ENCODE measurements at places on chromosomes 11 and 22.

DNA sequence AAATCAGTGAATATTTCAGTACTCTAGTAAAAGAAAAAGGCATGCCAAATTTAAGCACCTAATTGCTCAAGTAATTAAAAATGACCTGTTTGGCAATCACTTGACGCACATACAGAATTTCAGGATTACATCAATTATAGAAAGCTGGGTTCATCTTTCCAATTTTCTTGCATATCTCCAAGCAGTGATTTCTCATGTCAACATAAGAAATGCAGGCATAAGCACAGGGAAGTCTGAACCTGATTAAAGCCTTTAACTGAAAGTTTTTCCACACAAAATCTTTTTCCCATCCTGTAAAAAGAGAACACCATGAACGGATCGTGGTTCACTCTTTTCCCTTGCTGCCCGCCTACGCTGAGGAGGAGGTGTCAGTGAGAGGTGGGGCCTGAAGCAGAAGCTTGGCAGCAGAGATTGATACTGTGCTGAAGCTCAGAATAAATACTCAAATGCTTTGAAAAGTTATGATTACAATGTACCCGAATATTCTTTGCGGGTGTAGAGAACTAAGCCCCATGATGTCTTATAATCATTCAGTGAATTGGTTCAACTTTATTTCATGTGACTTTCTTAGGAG, 704.1 kb upstream of the CCDC90B start:
- no peak for DNase-seq

DNA sequence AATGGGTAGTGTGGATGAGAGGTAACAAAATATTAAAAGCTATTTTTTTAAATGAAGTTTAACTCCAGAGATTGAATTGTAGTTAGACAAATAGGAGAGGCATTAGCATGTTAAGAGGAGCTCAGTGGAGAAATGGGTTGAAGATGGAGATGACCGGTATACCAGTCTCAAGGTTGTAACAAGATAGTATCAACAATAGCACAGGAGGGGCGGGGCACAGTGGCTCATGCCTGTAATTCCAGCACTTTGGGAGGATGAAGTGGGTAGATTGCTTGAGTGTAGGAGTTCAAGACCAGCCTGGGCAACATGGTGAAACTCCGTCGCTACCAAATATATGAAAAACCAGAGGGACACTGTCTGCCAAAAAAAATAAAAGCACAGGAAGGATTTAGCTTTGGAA, 6.0 kb upstream of the ANKRD42 start:
- no peak for DNase-seq

DNA sequence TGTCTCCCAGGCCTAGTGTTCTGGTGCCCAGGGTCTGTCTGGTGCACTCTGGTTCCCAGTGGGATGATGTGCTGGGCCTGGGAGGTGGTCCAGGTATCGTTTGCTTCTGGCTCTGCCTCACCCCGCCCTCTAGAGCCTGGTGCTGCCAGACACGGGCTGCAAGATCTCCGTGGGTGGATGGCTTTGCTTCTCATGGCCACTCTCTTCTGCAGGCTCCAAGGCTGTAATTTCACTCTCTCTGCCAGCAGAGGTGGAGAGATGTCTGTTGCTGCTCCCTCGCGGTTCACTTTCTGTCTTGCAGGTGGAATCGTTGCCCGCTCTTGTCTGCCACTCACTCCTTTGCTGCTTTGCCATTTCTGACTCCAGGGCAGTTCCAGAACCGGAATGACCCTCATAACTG, 13.4 kb downstream of the NADSYN1 start:
- DNase-seq, result no peak

DNA sequence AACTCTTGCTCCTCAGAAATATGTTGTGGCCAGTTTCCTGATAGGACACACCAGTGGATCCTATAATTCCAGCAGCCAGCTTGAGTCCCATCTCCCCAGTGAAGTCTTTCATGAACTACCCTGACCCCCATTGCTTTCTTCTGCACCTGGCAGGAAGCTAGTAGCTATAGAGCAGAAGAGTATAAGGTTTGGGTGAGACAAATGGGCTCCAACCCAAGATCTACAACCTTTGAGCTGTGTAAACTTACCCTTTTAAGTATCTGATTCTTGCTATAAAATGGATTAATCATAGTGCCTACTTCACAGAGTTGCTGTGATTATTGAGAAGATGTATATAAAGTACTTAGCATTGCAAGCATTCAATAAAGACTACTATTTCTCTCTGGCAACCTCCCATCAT, 396.9 kb upstream of the CADM1 start:
- DNase-seq, result no peak

DNA sequence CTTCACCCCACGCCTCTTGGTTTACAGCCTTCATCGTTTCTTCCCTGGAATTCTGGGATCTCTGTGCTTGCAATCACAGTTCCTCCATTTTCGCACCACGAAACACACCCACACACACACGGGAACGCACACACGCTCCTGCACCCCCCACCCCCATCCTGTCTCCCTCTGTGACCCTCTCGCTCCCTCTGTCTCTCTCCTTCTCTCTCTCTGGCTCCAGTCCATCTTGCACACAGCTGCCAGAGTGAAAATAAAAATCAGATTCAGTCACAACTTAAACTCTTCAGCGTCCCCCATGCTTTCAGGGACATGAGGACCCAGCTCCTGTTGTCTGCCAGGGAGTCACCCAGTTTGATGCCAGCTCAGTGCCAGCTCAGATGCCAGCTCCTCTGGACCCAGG, 3.0 kb downstream of the GAL start:
- no peak for DNase-seq

DNA sequence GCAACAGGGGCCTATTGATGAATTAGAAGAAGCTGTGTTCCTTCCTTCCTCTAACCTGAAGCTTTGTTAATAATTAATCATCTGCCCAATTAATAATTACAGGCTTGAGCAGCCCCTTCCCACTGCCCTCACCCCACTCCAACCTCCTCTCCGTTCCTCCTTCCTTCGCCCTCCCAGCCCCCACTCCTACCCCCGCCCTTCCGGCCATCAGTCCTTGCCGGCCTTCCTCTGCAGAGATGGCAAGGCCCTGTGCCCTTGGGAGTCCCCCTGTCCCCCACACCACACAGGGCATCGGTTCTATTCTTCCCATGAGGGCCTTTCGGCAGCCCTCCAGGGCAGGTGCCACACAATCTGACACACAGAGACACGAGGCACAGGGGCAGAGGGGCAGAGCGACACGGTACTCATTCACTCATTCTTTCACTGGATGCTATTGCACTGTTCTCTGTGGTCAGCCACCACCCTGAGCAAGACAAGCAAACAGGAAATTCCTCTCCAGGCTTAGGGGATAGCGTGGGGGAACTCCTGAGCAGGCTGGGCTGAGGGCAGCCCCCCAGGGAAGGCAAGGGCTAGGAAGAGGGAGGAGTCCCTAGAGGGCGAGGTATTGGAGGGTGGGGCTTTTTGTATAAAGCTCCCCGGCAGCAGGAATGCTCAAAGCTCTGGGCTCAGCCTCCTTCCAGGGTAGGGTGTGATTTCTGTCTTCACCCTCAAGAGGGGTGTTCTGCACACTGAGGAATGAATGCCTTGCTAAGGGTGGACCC, 14.7 kb downstream of the MGAT3 start:
- DNase-seq, result no peak

- DNase-seq, result no peak
These were observed 28.6 kb upstream of the PANX2 start for GRCh38 chr22:50141891-50142363.

DNA sequence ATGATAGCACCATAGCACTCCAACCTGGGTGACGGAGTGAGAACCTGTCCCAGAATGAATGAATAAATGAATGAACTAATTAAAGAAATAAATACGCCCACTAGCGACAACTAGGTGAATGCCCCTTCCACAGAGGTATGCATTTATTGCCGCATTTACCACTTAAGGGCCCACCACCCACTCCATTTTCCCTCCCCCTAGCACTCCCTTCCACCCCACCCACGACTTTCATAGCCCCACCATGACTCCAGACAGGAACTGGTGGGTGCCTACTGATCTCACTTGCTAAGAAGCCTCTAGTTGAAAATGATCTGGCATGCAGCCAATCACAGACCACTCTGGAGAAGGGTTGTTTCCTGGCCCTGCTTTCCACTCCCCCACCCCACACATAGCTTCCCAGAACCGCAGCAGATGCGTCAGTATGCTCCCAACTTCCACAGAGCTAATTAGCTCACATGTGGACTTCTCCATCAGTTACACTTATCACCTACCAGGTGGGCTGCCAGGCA, 167.6 kb downstream of the WT1 start:
- DNase-seq, result no peak

DNA sequence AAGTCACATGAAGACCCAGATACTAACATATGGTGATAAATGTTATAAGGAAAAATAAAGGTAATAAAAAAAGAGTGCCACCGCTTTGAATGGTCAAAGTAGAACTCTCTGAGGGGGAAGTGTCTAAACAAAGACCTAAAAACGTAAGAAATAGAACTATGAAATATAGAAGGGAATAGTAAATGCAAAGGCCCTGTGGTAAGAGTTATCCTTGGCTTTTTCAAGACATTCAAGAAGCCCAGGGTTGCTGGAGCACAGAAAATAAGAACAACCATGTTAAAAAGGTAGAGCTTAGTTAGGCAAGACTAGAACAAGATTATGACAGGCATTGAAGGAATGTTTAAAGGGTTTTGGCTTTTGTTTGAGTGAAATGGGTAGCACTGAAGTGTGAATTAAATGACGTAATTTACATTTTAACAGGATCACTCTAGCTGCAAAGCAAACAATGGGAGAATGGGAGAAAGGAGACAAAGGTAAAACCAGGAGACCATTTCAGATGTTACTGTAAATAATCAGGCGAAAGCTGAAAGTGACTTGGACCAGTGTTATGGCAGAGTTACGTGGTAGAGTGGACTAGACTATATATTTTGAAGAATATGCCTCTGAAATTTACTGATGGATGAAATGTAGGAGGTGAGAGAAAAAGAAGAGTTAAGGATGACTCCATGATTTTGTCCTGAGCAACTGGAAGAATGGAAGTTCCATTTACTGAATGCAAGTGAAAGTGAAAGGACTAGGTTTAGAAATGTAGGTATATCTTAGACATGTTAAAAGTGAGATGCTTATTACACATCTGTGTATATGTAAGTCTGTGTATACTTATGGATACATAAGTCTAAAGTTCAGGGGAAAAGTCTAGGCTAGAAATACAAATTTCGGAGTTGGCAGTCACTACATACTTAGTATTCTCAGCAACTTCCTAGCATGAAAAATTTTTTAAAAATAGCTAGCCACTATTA, 28.5 kb downstream of the BTBD10 start:
- DNase-seq, result no peak

DNA sequence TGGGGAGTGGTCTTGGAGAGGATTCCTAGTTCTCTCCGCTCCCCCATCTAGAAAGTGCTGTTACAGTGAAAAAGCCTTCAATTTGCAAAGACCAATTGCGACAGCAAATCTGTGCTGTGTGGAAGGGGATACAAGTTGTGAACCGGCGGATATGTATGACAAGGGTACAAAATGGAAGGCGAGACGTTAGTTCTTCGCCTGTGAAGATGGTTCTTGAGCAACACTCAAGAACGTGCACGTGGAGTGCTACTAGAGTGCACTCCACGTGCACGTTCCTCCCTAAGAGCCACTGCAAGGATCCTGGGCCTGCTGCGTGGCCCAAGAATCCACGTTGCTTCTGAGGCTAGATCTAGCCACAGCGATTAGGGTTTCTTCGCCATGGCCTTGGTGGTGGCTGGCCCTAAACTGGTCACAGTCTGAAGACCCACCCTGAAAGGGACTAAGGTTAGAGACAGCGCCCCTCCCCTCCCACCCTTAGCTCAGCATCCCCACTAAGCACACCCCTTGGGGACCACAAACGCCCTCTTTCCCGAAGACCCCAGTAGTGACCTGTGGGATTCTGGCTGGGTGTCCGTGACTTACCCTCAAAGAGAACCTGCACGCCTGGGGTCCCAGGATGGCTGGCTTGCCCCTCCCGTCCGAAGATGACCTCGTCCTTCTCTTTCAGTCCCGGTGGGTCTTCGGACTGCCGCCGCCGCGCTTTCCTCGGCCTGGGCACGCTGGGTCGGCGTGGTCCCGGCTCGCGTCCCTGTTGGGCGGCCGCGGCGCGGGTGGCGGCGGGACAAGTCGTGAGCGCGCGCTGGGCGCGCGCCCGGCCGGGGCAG, 519 bp upstream of the PDE3B start:
- no peak for DNase-seq

GRCh38 chr11:83819931-83820549, 533.9 kb upstream of the CCDC90B start:
- DNase-seq, result no peak

DNA sequence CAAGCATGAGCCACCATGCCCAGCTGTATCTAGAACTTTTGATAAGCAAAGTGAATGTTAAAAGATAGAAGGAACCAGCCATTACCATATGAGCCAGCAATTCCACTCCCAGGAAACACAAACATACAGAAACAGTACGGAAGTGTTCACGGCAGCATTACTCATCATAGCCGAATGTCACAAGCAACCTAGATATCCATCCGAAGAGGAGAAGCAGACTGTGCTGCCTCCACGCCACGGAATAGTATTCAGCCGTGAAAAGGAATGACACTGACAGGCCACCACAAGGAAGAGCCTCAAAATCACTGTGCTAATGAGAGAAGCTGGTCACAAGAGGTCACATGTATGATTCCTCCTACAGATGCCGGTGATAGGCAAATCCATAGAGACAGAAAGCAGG, 17.6 kb upstream of the MGAT3 start:
- no peak for DNase-seq

- DNase-seq, result no peak
These were observed 96.6 kb upstream of the SEZ6L start for GRCh38 chr22:26072621-26073020.

DNA sequence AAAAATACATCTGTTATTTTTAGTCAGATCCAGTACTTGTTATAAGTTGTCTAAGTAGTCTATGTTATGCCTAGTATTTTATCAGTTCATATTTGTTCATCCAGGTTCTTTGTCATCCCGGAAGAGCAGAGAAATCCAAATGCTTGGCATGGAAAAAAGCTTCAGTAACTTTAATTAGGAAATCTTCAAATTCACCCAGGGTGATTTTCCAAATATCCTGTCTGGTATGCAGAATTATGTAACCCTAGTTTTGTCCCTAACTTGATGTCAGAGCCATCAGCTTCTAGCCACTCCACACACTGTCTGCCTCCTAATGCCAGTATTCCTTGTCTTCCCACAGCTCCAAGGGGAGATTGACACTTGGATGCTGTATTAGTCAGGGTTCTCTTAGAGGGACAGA, 216.2 kb downstream of the ARHGAP42 start:
- DNase-seq, result no peak

- no peak for DNase-seq
These were observed 812.2 kb downstream of the BRD1 start for GRCh38 chr22:49015459-49015858.

GRCh38 chr11:64060861-64061444, 25.2 kb downstream of the FLRT1 start:
- DNase-seq, result peak; percentile 27

DNA sequence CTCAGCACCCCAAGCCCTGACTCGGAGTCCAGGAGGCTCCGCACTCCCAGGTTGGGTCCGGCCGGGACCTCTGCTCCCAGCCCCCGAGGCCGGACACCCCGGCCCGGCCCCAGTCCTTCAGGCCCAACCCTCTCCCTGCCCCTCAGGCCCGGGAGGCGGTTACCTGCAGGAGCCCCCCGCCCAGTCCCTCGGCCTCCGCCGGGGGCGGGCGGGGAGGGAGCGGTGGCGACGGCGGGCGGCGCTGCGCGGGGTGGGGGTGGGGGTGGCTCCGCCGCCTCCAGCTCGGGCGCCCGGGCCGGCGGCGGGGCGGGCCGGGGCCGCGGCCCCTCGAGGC, 310 bp downstream of the TCF20 start:
- no peak for DNase-seq

- DNase-seq, result no peak
These were observed 18.5 kb downstream of the KRTAP5-5 start for GRCh38 chr11:1647901-1648652.
